ENCODE measurements at places on chromosomes 3 and 15.

- no peak for DNase-seq
Observed at GRCh38 chr3:98567666-98568270, 25.6 kb downstream of the CPOX start.

- DNase-seq: peak; percentile 16
Observed at GRCh38 chr15:78492872-78493271, 14.5 kb upstream of the HYKK start.

DNA sequence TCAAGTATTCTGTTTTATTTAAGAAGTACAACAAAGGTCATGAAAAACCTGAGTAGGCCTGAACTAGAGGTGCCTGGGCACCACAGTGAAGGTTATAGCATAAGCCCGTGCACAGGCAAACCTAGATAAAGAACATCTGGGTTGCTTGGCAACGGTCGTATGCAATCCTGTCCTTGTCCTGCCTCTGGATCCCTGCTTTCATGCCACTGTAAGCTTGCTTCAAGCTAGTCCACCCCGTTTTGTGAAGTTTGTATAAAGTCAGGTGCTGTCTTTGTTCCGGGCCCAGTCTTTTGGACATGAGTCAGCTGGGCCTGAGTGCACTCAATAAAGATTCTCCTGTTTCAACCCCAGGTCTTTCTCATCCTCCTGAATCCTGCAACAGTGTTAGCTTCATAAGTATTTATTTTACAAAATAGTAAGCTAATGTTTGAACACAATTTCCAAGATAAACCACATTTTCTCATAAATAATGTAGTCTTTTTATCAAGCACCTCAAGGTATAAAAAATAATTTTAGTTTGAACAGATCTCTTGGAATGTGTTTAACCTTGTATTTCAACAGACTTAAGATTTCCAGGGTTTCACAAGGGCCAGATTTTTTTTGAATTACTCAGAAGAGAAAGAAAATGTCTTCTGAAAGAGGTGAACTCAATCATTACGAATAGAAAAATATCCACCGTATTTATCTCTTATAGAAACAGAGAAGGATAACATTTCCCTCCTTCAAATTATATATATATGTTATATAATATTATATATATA, 14.3 kb upstream of the SLC9C1 start:
- DNase-seq: peak; percentile 81

DNA sequence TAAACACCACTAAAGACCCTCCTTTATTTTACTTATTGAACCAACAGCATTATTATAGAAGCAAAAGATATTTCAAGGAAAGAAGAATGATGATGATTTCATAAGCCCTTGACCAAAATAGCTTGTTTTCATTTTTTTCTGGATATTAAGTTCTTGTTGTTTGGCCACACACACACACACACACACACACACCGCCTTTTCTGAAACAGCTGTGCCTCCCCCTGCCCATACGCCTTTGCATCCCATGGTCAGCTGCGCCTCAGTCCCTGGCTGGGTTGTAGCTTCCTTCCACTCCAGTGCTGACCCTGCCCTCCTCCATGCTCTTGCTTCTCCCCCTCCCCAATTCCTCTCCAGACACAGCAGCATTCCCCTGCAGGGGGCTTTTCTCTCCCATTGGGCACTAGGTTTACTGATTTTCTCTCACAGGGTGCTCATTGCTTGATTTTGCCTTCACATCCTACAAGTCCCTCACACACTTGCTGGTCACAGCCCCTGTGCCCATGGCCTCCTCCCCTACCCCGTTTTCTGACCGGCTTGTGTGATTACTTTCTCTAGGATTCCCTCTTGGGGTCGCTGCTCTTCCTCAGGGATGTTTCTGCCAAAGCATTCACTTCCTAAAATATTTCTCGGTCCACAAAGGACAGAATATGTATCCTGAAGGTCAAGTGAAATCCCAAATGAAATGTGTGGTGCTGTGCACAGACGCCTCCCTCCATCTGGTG, 18.4 kb downstream of the MESP1 start:
- DNase-seq: no peak

- peak; percentile 59 for DNase-seq
Observed at GRCh38 chr15:92521624-92522008, 127.9 kb downstream of the ST8SIA2 start.

DNA sequence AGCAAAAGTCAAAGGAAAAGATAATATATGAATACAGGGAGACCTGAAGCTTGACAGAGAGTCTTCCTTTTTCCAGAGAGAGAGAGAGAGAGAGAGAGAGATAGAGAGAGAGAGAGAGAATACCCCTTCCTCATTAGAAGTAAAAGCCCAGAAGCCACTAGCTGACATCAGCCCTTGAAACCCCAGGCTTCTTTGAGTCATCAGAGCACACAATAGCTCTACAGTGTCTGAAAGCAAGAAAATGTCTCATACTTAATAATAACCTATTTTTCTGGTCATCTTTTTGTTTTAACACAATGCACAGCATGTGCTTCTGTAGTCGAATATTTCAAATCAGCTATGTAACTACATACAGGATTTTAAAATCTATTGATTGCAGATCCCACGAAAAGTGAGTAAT, 109.2 kb upstream of the NANOGP8 start:
- peak; percentile 45 for DNase-seq

- DNase-seq: no peak
Observed at GRCh38 chr3:64319391-64319790, 94.1 kb upstream of the PRICKLE2 start.

- peak; percentile 55 for DNase-seq
Observed at GRCh38 chr3:12479919-12480427, 4.3 kb upstream of the TSEN2 start.

DNA sequence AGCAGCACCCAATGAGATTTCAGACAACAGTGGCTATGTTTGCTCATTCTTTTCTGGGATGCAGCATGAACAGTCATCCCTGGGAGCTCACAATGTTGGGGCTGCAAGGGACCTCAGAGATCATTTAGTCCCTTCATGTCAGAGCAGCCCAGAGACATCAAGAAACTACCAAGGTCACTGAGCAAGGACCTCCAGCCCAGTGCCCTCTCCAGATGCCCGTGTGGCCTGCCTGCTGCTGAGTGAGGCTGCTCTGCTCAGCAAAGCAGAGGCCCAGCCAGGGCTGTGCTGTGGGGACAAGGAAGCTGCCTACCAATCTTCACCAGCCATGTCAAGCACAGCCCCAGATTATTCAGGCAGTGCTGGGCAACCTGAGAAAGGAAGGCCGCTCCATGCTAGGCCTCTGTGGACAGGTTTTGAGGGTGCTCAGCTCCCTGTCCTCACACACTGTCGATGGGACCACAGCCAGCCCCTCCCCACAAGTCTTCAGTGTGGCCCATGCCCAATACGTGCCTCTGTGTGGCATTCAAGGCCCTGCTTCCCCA, 99.7 kb downstream of the DAPK2 start:
- no peak for DNase-seq

- DNase-seq: no peak
Observed at GRCh38 chr15:79122991-79123390, 32.4 kb upstream of the RASGRF1 start.

DNA sequence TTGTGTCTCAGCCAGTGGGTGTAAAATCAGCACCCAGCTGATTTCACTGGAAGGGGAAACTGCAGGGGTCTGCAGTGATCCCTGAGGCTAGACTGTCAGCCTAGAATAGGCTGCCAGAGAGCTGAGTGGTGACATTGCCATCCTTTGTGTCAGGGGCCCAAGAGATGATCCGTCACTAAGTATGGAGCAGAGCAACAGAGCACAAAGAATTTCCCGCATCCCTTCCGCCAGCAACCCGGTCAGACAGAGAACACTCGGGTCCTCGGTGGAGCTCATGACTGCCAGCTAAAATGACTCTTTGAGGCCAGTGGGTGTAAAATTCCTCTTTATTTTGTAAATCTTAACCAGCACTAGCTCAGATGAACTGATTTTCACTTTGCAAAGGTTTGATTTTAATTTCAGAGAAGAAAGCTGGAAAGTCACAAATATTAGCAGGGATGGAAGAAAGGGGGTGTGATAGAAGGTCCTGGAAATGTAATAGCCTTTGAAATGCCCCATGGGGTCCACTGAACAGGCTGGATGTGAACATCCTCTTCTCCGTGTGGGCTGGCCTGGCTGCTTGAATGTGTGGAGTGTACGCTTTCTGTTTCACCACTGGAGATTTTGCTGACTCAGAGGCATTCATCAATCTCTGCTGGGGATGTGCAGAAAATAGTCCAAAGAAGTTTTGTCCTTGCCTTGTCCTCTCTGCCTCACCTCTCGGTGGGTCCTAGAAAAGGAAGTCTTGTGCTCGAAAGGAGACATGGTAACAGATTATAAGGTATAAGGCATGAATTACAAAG, 138.8 kb downstream of the SV2B start:
- no peak for DNase-seq

DNA sequence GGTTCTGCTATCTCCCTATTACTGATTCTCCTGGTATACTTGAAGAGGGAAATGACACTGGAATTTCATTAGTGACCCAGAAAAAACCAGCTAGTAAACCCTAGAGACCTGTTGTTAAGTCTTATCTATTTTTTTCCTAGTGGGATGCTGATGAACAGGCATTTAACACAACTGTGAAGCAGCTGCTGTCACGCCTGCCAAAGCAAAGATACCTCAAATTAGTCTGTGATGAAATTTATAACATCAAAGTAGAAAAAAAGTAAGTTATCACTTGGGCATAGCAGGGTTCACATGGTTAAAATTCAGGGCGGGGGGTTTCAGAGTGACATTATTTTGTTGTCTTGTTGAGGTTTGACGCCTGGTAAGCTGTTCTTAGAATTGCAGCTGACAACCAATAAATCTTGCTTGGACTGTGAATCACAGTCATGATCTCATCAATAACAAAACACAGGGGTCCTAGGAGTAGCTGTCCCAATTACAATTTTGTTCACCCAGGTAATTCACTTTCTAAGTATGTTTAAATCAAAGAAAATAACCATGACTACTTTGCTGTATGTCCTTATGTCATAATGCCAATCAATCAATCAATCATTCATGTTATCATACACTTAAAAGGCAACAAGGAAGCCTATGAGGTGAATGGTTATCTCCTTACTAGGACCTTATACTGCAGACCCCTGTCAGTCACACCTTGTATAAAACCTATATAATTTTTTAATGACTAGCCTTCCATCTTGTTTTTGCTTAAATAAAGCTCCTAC, 4.6 kb downstream of the SRP14 start:
- DNase-seq: no peak

GRCh38 chr3:12235691-12236090, 53.2 kb upstream of the PPARG start:
- DNase-seq: peak; percentile 57

GRCh38 chr3:59563072-59563605, 513.3 kb upstream of the CFAP20DC start:
- peak; percentile 43 for DNase-seq

Data from IMR-90 (cell line).